MM.1S (cell line): ENCODE measurements at places on chromosomes 16 and 17.
A peak's percentile ranks its signal among the peaks of the same experiment; 100 is the strongest.

GRCh38 chr16:83312015-83312717 is 495.6 kb upstream of the HSBP1 start:
- no peak for DNase-seq

DNA sequence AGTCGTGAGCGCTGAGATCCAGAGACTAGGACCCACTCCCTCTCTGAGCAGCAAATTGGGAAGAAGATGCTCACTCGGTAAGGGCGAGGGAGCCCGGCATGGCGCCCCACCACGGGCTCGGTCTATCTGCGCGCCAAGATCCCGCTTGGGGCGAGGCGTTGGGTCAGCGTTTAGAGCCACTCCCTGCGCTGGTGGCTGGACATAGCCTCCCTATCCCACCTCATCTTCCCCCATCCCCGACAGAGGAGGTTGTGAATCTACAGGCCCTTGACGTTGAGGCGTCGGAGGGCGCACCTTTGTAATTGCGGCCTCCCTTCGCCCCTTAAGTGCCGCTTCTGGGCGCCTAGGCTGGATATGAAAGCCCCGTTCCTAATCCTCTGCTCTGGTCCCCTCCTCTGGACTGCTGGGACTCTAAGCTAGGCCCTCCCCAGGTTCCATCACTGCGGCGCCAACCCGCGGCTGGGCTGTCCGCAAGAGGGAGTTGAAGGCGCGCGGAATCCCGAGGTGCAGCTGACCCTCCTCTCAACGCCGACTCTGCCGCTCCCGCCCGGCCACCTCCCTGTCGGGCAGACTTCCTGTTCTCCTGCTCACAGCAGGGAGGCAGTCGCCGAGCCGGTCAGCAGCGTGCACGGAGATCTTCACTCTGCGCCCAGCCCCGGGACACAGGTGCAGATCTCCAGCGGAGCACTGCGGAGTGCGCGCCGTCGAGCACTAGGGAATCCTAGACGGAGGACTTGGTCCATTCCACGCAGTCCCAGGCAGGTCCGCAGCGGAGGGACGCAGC is 16.1 kb upstream of the HOXB9 start:
- no peak for DNase-seq

DNA sequence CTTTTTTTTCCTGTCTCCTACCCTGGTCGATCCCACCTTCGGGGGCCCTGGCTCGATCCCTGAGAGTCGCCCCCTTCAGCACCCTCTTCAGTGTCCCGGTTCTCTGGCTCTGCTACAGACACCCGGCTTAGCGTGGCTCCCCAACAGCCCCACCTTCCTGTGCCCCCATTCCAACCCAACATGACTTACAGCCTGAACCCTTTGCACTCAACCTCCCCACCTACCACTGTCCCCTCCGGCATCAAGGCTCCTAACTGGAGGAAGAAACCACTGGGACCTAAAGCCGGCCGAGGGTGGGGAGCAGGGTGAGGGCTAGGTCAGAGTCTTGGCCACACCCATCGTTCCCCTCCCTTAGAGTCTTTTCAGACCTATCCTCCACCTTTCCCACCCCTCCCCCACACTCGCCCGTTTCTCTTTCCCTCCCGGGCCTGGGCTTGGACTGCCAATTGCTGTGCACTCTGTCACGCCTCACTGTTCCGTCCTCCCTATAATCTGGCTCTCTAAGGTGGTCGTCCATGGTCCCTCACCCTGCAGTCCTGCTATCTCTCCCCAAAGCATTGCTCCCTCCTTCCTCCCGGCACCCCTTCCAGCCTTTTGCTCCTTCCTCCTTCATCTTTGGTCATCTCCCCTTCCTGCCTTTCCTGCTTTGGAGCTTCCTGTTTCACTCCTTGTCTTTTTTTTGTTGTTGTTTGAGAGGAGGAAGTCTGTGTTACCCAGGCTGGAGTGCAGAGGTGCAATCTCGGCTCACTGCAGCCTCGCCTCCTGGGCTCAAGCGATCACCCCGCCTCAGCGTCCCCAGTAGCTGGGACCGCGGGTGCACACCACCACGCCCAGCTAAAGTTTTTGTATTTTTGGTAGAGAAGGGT is 890 bp upstream of the CLDN7 start:
- DNase-seq = no peak

DNA sequence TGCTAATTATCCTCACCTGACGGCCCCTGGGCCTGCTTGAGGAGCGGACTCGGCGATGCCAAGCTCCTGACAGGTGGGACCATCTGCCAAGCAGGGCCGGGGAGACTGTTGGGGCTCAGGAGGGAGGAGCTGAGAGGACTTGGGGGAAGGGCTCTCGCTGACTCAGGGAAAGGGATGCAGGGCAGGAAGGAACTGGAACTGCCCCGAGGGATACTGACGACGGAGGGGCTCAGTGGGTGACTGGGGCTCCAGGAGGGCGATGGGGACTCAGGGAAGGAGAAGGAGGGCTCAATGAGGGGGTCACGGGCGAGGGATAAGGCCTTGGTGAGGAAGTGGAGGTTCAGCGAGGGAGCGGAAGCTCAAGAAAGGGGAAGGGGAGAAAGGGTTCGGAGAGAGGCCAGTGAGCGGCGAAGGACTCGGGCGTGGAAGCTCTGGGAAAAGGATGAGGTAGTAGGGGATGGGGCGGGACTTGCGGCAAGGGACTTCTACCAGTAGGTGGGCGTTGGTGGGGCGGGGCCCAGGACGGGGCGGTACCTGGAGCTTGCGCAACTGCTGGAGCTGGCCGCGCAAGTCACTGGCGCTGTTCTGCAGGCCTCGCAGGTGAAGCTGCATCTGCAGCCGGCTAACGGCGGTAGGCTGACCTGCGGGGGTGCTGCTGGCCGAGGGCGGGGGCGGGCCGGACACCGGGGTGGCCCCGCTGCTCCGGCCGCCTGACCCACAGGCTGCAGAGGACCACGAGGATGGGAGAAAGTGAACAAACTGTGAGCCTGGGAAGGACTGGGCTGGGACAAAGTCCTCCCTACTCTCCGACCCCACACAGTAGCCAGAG is 46.5 kb downstream of the SRCIN1 start:
- DNase-seq = peak; percentile 94

GRCh38 chr17:1222321-1222720 is 42.5 kb upstream of the ABR start:
- DNase-seq = no peak
